ENCODE measurements at places on chromosomes 5 and 9. TPM values are rescaled to one million over a fixed set of nuclear protein-coding genes. Genes with fewer than 3 reads are reported as not detected.

DNA sequence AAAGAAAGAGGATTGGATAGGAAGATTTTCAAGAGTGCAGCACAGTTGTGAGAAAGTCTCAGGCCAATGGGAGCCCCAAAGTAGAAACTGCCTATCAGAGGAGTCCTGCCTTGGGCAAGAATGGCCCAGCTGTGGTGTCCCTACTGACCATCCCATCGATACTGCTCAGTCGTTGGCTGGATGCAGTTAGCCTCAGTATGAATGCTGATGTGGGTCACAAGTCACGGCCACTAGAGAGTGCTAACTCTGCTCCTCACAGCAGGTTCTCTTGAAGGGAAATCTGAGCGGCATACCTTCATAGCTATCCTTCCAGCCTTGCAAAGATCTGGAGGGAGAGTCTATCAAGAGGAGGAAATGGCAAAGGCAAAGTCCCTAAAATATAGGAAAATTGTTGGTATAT, 11.6 kb upstream of the CETN3 start:
- peak; percentile 11 for DNase-seq
- H3K27me3 ChIP-seq, result no peaks in the 10 kb centered on the region
- H3K4me3 ChIP-seq, result no peak overlapping the region

DNA sequence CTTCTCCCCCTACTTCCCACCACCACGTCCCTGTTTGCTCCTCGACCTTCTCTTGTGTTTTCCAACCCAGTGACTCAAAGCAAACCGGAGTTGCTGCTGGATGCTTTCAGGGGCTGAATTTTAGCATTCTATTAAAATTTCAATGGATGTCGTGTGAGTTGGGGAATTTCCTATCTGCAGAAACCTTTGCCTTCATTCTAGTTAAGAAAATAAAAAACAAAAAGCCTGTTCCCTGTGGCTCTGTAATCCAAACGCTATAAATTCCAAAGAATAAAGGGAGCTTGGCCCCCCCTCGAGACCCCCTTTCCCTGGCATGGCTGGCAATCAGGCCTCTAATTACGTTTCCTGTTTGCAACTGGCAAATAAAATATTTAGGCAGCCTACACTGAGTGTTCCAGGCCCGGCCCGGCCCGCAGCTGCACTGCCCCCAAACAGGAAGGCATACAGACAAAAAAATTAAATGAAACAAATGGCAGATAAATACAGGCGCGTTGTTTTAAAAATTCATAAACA, 139.4 kb upstream of the PPP1R26 start:
- H3K4me1 ChIP-seq, result no peaks in the 10 kb centered on the region
- H3K4me3 ChIP-seq, result no peak overlapping the region
- H3K36me3 ChIP-seq, result no peaks in the 10 kb centered on the region
- DNase-seq, result no peak

DNA sequence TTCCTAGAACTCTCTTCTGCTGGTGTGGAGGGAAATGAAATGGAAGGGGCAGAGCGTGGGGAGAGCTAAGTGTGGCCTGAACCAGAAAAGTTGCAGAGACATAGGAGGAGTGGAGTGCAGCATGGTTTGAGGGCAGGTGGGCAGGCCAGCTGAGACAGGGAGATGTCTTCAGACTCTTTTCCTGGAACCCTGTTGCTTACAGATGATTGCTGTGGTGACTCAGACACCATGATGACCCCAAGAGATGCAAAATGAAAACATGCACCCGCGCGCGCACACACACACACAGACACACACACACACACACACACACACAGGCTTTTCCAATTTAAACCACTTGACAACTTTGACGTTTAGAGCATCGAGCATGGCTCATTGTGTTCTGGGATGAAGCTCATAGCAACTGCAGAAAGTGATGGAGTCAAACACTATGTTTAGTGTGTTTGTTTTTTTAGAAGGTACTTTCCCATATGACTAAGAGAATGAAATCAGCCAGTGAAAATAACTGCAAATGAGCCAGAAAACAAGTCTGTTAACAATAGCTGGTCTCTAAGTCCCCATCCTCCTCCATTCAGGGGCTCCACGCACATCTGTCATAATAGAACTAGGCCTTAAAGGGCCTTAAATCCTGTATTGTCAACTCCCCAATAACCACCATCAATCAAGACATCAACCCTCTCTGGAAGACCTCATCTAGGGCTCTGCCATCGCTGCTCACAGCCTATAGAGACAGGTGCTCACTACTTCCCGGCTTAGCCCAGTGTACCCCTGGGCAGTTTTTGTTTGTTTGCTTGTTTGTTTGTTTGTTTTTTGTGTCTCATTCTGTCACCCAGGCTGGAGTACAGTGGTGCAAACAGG, 9.6 kb downstream of the TMOD1 start:
- H3K27me3 ChIP-seq, result no peaks in the 10 kb centered on the region
- no peak overlapping the region for H3K27ac ChIP-seq
- H3K36me3 ChIP-seq, result no peaks in the 10 kb centered on the region
- H3K4me1 ChIP-seq, result no peaks in the 10 kb centered on the region

- no peaks in the 10 kb centered on the region for H3K4me1 ChIP-seq
- no peak overlapping the region for H3K4me3 ChIP-seq
- H3K27ac ChIP-seq, result no peak overlapping the region
- no peaks in the 10 kb centered on the region for H3K36me3 ChIP-seq
- no peak for DNase-seq
Observed at GRCh38 chr5:146962801-146963355, 84.3 kb upstream of the PPP2R2B start.

- no peak for DNase-seq
- peaks cover 26% of the 10 kb centered on the region for H3K4me1 ChIP-seq
- H3K27ac ChIP-seq, result no peak overlapping the region
- no peaks in the 10 kb centered on the region for H3K36me3 ChIP-seq
Observed at GRCh38 chr5:76477061-76477460, 74.0 kb downstream of the IQGAP2 start.

DNA sequence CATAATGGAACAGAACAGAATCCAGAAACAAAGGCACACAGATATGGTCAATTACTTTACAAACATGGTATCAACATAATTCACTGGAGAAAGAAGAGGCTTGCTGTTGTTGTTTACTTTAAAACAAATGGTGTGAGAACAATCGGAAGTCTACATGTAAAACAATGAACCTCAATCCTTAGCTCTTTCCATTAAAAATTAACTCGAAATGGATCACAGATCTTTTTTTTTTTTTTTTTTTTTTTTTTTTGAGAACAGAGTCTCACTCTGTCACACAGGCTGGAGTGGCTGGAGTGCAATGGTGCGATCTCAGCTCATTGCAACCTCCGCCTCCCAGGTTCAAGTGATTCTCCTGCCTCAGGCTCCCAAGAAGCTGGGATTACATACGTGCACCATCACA, 9.8 kb downstream of the SEMA4D start:
- H3K36me3 ChIP-seq, result no peaks in the 10 kb centered on the region
- no peak overlapping the region for H3K4me3 ChIP-seq
- H3K27me3 ChIP-seq, result no peaks in the 10 kb centered on the region
- H3K27ac ChIP-seq, result no peak overlapping the region
- no peak for DNase-seq
- peaks cover 24% of the 10 kb centered on the region for H3K4me1 ChIP-seq

RLN1 gene
- 0.79 TPM for total RNA-seq

- peaks cover 9% of the 10 kb centered on the region for H3K36me3 ChIP-seq
- no peak overlapping the region for H3K4me3 ChIP-seq
- no peak overlapping the region for H3K27ac ChIP-seq
- H3K27me3 ChIP-seq, result no peaks in the 10 kb centered on the region
- no peaks in the 10 kb centered on the region for H3K4me1 ChIP-seq
Observed at GRCh38 chr5:34663771-34664496, 7.8 kb downstream of the RAI14 start.

DNA sequence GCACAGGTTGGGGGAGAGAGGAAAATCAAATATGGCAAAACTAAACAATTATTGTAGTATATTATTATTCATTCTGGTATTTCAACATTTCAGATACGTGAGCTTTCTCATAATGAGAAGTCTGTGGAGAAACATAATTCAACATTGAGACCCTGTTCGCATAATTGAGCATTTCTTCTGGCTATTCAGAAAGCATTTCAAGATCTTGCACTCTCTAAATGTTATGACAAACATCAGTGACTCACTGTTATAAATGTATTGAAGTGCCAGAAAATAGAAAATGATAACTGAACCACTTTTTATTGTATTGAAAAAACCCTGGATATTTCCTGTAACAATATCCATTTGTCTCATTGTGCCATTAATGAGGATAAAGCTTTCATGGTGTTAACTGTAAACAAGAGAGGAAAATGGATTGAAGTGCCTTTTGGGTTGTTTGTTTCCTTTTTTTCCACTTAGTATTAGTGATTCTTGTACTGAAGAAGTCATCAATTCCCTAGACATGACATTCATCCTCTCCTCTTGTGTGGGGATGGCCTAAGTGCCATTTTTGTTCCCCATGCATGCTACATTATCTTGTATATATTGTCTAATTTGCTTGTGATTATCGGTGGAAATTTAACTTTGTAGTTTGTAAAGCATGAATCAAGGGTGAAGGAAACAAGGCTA, 124.6 kb downstream of the CAMK4 start:
- DNase-seq, result no peak
- no peak overlapping the region for H3K27ac ChIP-seq
- H3K27me3 ChIP-seq, result no peaks in the 10 kb centered on the region
- no peak overlapping the region for H3K4me3 ChIP-seq
- no peaks in the 10 kb centered on the region for H3K36me3 ChIP-seq

GRCh38 chr9:14412775-14413174, 98.8 kb upstream of the NFIB start:
- H3K4me1 ChIP-seq, result no peaks in the 10 kb centered on the region
- DNase-seq, result peak; percentile 37
- no peaks in the 10 kb centered on the region for H3K27me3 ChIP-seq
- no peaks in the 10 kb centered on the region for H3K36me3 ChIP-seq
- no peak overlapping the region for H3K4me3 ChIP-seq

GRCh38 chr9:79040671-79041070, 531.1 kb upstream of the TLE4 start:
- no peak overlapping the region for H3K27ac ChIP-seq
- H3K27me3 ChIP-seq, result no peaks in the 10 kb centered on the region
- H3K4me1 ChIP-seq, result no peaks in the 10 kb centered on the region
- no peaks in the 10 kb centered on the region for H3K36me3 ChIP-seq

DNA sequence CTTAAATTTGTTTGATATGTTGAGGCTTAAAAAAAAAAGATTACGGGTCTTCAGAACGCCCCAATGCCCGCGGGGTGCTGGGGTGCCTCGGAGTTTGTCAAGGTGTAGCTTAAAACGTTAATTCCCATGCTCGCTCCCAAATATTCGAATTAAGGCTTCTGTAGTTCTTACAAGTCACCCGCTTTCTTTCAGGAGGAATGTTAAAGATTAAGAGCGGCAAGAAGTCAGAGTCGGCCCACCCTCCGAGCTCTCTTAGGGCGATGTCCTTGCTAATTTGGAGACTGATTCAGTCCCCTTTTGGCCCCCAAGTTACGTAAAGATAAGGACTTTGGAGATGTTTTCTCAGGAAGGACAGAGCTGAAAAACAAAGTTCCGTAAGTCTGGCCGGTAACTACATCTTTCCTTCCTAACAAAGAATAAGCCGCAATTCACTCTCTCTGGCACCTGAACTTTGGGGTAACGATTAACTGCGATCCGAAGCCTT, 746 bp upstream of the NPM1 start:
- peak overlapping the region; percentile 58 for H3K4me3 ChIP-seq
- H3K36me3 ChIP-seq, result peaks cover 15% of the 10 kb centered on the region
- H3K27me3 ChIP-seq, result no peaks in the 10 kb centered on the region

DNA sequence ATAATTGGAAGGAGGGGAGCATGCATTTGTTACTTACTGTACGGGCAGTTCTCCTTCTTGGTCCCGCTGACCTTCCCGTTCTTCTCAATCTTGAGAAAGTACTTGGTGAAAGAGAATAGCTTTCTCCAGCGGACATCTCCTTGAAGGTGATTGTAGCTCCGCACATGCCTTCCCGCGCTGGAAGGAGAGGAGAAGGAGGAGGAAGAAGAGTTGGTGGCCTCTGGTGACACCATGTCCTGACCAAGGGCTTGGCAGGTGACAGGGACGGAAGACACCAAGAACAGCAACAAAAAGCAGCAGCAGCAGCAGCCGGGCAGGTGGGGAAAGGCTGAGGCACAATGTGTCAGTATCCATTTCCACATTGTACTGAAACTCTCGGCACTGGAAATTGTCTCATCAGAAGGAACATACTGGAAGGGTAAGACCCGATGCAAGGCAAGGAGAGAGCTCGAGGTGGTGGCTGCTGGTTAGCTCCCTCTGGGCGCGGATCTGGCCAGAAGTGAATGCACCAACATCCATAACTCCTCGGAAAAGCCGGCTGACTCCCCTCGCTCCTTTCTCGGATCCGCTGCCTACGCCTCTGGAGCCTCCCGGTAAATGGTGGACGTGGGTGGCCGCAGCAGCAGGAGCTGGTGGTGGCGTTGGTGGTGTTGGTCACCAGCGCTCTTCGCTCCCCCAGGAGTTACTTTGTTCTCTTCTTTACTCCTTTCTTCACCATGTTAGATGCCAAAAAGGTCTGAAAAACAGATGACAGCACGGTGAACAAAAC, 715 bp downstream of the FGF10 start:
- DNase-seq, result no peak
- peak overlapping the region; percentile 32 for H3K4me3 ChIP-seq

SV2C gene
- 0.37 TPM for total RNA-seq

- H3K4me1 ChIP-seq, result peaks cover 49% of the 10 kb centered on the region
- H3K27ac ChIP-seq, result no peak overlapping the region
- H3K36me3 ChIP-seq, result no peaks in the 10 kb centered on the region
- peak; percentile 84 for DNase-seq
- no peaks in the 10 kb centered on the region for H3K27me3 ChIP-seq
- H3K4me3 ChIP-seq, result no peak overlapping the region
Observed at GRCh38 chr5:72818866-72819534, 2.5 kb downstream of the TNPO1 start.
